ENCODE measurements at places on chromosomes 1 and 21.
A peak's percentile ranks its signal among the peaks of the same experiment; 100 is the strongest.

- DNase-seq = no peak
Measured at GRCh38 chr1:229271448-229272159, 693 bp downstream of the RAB4A start.

- DNase-seq = no peak
Measured at GRCh38 chr1:201213106-201213770, 22.6 kb downstream of the IGFN1 start.

DNA sequence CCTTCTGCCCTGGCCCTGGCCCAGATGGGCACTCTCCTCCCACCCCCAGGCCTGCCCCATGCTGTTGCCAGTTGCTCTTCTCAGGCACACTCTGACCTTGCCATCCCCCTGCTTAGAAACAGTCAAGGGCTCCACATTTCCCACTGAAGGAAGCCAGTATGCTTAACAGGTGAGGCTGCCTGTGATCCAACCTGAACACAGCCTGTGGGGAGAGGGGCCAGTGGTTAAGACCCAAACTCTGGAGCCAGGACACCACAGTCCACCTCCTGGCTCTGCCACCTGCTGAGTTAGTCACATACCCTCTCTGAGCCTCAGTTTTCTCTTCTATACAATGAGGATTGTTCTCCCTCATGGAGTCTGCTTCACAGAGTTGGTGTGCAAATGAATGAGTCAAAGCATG is 526.9 kb downstream of the MATN1 start:
- no peak for DNase-seq

- DNase-seq = no peak
Measured at GRCh38 chr1:93672069-93672468, 9.6 kb downstream of the BCAR3 start.

DNA sequence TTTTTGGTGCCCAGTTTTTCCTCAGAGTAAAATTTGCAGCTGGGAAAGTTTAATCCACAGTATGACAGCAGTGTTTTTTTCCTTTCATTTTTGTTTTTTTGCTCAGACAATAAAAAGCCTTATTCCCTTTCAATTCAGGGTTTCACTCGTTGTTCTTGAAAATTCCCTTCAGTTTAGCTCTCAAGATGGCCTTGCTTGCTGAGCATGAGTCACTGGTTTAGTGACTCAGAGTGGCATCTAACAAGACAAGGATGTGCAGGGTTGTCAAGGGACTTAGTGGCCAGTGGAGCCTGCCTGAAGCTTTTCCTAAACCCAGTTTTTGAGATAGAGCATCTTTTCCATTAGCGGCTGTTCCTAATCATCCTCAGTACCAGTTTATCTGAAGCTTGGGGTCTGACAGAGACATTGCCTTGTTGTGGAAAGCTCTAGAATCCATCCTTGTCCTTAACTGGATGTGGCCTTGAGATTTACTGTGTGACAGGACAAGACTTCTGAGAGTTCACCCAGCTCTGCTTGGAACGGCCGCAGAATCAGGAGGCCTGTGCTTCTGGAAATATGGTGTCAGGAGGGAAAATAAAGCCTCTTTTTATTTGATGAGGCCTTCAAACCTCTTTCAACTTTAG is 48.4 kb upstream of the DNAJC6 start:
- DNase-seq = no peak

DNA sequence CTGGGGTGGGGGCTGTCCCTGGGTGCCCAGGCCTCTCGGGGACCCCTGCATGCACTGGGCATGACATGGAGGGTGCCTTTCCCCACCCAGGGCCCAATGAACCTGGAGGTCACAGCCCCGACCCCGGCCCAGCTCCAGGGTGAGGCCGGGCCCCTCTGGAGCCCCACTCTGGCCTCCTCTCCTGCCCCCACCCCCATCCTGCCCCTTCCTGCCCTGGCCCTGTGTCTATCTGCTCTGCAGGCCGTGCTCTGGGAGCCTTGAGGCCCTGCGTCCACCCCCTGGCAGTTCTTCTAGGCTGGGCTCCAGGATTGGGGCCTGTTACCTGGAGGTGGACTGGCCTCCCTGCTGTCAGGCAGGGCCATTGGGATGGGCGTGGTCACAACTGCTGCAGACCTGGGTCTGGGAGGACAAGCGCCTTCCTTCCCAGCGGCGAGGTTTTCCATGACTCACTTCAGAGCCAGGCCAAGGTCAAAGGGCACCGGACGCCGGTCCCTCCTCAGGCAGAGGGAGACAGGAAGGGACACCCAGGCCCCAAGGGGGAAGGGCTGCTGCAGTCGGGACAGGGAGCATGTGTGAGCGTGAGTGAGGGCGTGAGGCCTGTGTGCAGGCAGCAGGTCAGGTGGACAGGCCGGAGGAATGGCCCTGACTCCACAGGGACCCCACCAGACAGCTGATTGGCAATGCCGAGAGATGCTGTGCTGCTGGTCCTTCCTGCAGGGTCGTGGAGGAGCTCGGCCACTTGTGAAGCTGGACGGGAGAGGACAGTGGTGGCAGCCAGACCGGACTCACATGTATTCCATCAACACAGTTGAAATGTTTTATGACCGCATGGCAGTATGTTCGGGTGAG is 31.1 kb upstream of the POFUT2 start:
- DNase-seq = no peak

- no peak for DNase-seq
Measured at GRCh38 chr1:231072502-231073094, 32.5 kb upstream of the FAM89A start.

DNA sequence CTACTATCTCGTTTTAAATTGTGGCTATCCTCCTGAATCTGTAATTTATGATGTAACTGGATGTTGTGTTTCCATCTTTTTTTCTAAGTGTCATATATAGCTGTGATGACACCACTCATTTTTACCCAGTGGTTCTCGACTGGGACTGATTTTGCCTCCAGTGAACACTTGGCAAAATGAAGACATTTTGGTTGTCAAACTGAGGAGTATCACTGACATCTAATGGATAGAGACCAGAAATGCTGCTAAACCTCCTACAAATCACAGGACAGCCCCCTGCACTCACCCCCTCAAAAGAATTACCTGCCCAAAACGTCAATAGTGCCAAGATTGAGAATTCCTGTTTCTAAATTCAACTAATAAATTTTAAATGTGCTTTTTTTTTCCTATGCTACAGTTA is 1.9 kb downstream of the TRMT13 start:
- no peak for DNase-seq

GRCh38 chr21:44884097-44884496 is 10.6 kb upstream of the PTTG1IP start:
- DNase-seq = no peak

DNA sequence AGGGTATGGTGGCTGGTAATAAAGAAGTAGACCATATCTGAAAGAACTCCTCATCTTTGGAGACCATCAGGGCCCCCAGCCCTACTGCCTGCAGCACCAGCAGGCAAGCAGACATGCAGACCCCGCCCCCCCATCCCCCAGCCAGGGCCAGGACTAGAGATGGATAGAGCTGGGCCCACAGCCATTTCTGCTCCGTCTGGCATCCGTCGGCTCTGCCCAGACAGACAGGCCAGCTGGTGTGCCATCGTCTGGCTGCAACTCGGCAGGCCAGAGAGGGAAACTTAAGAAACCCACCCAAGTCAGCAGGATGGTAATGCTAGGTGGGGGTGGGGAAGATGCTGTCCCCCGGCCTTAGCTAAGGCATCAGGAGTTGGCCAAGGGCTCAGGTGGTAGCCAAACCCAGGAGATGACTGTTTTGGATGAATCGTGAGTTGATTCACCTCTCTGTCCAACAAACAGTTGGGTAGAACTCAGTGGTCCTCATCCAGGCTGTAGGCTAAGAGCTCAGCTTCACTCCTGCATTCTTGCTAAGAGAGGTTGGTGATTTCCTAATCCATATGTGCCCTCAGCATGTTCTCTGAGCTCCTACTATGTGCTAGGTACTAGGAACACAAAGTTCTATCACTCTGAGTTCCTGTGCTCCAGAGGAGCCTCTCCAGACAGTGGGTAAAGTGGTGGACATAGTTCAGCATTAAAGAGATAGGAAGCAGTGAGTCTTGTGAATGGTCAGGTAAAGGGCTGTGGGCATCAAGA is 23.2 kb upstream of the TMEM222 start:
- no peak for DNase-seq

DNA sequence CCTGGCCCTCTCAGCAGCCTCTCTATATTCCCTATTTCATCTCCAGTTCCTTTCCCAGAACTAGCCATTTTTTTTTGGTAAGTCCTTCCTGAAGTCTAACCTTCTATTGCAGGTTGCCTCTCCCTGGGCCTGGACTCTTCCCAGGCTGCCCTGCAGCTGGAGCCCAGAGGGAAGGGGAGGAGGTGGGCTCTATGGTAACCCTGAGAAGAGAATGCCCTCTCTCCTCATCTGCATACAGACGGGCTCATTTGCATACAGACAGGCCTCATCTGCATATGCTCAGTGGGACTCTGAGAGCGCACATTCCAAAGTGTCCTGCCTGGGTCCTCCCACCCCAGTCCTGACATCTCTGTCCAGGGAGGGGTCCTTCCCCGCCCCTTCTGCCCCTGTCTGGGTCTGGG is 32.7 kb downstream of the RHBG start:
- no peak for DNase-seq

DNA sequence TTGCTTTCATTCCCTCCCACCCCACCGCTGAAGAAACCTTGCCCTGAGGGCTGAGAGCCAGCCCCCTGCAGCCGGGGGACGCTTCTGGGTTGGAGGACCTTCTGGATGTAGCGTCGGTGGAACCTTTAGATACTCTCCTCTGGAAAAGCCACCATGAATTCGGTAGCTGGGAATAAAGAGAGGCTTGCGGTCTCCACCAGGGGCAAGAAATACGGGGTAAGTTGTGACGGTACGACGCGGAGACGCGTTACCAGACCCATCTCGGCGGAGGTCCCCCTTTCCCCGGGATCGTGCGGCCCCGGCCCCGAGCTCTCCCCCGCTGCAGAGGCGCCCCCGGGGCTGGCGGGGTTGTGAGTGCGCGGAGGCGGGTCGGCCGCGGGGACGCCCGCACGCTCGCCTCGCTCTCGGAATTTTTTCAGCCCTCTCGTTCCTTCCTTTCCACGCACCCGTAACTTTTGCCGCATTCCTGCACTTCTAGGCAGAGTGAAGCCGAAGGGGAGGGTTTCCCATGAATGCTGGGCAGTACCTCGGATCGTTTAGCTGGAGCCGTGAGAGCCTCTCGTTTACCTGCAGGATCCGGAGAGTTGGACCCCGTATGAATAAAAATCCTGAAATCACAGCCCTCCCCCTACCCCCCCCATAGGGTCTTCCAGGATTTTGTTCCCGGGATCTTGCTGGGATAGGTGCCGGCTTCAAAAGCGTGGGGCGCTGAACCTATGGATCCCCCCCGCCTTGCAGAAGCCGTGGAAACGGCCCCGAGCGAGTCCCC is 671 bp downstream of the KIF26B start:
- no peak for DNase-seq

DNA sequence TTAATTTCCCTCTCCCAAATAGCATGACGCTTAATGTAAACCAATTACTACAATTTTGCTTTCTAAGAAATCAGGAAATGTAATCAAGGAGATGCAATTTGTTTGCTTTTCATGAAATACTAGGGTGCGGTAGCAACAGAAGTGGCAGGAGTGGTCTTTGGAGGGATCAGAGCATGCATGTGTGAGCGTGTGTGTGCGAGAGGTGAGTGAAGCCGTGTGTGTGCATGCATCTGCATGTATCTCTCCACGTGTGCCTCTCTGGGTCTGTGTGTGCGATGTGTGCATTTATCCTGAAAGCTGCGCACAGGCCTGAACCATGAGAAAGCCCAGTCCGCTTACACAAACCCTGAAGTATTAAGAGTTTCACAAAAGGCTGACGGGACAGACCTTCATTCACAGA is 249.8 kb upstream of the C1orf174 start:
- DNase-seq = no peak

GRCh38 chr1:76939050-76939816 is 72.0 kb downstream of the ST6GALNAC5 start:
- DNase-seq = no peak

DNA sequence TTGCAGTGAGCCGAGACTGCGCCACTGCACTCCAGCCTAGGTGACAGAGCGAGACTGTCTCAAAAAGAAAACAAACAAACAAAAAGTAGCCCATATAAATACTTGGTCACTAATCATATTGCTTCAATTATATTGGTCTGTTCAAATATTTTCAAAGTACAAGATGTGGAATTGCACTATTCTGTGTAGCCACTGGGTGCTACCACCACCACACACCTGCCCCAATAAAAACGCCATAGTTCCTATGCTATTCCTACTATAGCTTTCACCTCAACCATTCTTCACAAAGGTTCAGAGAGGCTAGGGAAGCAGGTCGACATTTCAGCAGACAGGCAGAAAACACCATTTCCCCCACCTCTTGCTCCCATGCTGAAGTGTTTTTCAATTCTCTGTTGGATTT is 16.7 kb downstream of the NDC1 start:
- no peak for DNase-seq

- no peak for DNase-seq
Measured at GRCh38 chr1:98030976-98031375, 110.1 kb upstream of the DPYD start.

- DNase-seq = no peak
Measured at GRCh38 chr1:151547900-151548230, 7.8 kb downstream of the TUFT1 start.

DNA sequence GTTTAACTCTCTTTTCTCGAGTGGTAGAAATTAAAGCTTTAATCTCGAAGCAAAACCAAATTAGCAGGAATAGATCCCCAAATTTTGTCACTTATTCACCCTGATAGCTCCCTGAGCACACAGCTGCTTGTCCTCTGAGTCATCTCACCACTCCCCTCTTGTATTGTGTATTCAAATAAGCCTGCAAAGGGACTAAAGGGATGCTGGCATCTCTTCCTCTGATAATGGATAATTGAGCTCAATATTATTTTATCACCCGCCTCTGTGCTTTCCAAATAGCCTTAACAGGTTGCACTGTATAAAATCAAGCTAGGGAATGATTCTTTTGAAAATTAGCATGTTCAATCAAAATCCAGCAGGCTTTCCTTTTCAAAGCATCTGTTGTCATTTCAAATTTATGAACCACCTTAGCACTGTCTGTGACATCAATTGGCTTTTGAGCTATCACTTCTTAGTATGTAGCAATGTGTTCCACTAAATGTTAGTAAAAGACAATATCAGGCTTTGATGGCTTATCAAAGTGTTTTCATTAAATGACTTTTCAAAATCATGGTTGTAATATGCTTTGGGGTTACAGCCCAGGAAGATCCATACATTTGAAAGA is 561.6 kb downstream of the PLA2G4A start:
- DNase-seq = no peak

GRCh38 chr1:46020010-46020409 is 112.4 kb downstream of the PIK3R3 start:
- no peak for DNase-seq

- no peak for DNase-seq
Measured at GRCh38 chr1:158286487-158286886, 3.2 kb upstream of the CD1C start.

DNA sequence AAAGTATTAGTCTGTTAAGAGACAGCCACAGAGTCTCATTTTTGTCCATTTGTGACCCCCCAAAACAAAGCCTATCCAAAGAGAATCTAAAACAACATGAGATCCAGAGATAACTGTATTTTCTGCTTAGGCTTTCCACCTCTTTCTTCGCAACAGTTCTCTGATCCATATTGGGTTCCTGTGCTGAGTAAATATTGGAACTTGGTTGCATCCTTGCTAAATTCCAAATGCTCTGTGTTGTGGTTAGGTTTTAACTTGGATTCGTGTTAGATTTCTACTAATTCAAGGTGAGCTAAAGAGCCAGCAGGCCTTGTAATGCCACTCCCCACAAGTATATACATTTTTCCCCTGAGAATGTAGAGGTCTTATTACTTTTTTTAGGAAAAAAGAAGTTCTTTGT is 29.2 kb downstream of the FMO1 start:
- no peak for DNase-seq

- no peak for DNase-seq
Measured at GRCh38 chr1:212060632-212061472, 25.3 kb downstream of the DTL start.

- DNase-seq = peak; percentile 77
Measured at GRCh38 chr1:204213668-204214662, at the start of gene GOLT1A. Gene GOLT1A (minus strand): TSS chr1:204213988. CDS start chr1:204213906, 82 bp downstream.
